Activated CD8-positive, alpha-beta memory T cell treated with anti-CD3 and anti-CD28 coated beads, Interleukin-2, amount 10 ng/mL, durations not matched to agents 7 days and 5 days (primary cell): ENCODE measurements at places on chromosomes 13 and 19.

GRCh38 chr19:52898101-52898500 lies 666 bp upstream of the ZNF320 start:
- no peak for DNase-seq

DNA sequence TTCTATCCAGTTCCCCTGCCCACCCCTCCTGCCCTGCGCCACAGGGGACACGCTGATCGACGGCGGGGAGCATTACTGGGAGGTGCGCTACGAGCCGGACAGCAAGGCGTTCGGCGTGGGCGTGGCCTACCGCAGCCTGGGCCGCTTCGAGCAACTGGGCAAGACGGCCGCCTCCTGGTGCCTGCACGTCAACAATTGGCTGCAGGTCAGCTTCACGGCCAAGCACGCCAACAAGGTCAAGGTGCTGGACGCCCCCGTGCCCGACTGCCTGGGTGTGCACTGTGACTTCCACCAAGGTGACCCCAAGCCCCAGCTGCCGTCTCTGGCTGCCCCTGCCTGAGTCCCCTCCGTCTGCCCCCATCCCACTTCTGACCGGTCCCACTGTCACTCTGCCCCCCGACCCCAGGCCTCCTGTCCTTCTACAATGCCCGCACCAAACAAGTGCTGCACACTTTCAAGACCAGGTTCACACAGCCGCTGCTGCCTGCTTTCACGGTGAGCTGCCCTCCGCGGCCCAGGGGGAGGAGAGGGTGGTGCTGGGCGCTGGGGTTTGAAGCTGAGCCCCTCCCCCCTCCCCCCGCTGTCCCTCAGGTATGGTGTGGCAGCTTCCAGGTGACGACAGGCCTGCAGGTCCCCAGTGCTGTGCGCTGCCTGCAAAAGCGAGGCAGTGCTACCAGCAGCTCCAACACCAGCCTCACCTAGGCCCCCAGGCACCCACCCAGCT lies 15.5 kb downstream of the STAP2 start:
- DNase-seq: no peak

GRCh38 chr13:111518161-111518792 lies 197.8 kb downstream of the TEX29 start:
- DNase-seq: no peak

DNA sequence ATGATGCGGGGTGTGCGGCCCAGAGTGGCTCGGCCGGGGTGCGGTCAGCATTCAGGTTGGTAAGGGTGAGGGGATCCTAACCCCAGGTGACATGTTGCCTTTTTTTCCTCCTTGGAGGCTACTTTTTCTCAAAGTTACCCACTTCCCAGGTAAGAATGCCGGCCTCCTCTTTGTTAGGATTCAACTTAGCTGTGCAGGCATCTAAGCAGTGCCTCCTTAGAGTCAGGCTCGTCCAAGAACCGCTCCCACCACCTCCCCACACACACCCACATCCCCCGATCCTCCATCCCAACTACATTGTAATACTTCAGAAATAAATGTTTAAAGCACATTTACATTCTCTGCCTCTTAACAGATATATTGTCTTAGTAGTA lies 733 bp upstream of the ENOX1 start:
- DNase-seq: no peak

DNA sequence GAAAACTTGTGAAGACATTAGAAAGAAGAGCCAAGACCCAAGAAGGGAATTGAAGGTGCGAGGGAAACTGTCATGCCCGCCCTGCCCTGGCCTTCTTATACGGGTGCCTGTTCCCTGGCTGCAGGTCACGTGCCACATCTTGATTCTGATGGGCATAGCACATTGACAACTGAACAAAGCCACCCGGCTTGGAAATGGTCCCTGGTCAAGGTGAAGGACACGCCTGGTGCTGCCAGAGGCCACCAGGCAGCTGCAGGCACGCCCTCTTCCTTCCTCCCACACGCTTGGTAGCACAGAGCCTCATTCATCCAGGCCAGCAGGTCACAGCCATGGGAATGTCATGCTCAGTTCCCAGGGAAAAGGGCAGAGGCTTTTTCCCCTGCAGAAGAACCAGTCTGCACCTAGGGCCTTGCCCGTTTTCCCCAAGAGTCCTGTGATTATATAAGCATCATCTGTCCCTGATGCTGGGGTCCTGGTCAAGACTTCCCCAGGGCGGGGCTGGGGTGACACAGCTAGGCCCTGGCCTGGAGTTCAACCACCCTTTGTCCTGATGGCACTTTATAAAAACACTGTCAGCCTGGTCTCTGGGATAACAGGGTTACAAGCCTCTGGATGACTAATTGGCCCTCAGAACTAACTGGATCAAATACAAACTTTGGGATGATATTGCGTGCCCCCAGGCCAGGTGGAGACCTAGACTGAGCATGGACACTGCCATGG lies 56.0 kb downstream of the CDADC1 start:
- DNase-seq: no peak

DNA sequence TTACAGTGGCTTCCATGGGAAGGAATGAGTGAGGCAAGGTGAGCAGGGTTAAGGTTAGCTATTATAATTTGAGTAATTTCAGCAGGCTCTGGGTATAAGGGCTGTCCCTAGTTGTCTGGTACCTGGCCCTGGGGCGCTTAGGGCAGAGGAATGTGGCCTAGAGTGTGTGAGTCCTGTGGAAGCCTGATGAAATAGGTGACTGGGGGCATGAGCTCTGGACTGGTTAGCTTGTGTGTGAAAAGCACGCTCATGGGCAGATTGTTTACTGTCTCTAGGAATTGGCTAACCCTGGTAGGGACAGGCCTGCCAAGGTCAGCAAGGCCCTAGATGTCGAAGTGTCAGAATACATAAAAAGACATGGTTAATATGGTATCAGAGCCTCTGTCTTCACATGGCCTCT lies 42.5 kb downstream of the SPRYD7 start:
- DNase-seq: no peak

GRCh38 chr13:85808811-85809210 lies 9.6 kb upstream of the SLITRK6 start:
- DNase-seq: no peak

GRCh38 chr19:33385956-33386355 lies 12.4 kb downstream of the CEBPG start:
- no peak for DNase-seq

DNA sequence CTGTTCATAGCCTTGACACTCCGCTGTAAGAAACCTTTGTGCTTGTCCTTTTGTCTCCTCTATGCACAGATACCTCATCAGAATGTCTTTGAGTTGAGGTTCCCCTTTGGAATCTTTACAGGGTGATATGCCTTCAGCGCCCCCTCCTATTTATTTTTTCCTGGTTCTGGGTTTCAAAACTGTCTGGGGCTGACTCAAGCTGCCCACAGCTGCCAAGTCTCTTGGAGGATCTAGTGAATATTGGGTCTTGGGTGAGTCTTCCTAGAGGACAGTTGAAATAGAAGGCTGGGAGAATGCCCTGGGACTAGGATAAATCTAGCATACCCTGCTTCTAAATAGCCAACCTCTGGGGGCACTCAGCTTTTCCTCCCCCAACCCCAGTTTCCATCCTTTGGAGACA lies 930 bp downstream of the ZNF136 start:
- no peak for DNase-seq

GRCh38 chr19:3683405-3684053 lies 16.7 kb downstream of the PIP5K1C start:
- DNase-seq: no peak

DNA sequence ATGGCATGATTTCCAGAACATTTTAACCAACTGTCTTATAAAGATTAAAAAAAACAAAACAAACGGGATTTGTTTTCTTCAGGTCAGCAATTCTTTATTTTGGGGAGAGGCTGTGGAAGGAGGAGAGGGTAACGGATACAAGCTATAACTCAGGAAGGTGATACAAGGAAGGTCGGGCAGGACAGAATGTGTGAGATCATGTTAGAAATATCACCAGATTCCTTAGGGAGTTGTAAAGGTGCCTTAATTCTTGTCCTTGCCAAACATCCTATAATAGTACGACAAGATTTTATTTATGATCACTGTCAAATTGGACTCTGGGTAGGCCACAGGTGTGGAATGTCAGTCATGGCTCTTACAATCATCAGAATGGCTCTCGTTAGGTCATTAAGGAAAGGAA lies 503.1 kb downstream of the DIAPH3 start:
- no peak for DNase-seq

DNA sequence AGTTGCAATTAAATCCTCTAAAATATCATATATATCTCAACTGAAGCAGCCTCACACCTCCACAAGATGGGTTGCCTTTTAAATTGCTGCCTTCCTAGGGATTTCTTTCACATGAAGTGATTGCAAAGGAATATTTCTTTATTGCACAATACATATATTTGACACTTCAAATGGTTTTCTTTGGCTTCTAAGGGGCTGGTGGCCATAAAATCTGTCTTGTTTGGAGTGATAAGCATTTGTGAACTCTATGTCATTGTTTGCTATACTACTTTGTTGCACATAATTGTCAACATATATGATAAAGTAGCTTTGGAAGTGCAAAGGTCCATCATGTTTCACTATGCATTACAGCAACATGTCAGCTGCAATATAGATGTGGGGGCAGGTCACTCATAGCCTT lies 2380.9 kb downstream of the PCDH9 start:
- DNase-seq: no peak

DNA sequence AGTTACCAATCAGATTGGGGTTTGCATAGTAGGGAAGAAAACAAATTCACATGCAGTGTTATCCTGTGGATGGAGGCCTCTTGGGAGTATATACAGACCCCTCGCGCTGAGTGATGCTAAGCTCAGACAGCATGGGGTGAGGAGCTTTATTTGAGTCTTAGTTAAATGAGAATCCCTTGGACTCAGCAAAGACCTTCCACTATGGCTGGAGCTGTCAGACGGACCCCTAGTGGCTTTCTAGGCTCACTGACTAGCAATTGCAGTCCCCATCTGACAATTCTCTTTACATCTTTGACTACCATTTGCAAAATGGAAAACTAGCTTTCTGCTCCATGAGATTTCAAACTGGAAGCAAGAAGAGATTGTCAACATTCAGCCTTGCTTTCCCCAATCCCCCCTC lies 90.4 kb downstream of the STOML3 start:
- DNase-seq: no peak

- no peak for DNase-seq
Observed at GRCh38 chr13:69331245-69331644, 776.4 kb upstream of the ATXN8OS start.

DNA sequence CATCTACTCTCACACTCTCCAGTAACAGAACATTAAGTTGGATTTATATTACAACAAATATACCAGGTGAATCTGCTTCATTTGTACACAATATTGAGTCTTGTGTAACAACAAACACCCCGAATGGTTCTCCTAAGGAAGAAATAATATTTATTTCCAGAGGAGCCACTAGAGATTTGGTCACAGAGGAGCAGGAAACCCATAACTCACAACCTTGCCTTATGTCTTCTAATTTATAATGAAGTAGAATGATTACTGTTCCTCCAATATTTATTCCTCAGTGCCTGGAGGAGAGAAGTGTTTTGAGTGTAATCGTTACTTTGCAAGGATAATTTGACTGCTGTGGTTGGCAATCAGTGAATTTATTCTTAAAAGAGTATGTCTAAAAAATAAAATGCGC lies 1243.7 kb upstream of the PCDH20 start:
- no peak for DNase-seq

DNA sequence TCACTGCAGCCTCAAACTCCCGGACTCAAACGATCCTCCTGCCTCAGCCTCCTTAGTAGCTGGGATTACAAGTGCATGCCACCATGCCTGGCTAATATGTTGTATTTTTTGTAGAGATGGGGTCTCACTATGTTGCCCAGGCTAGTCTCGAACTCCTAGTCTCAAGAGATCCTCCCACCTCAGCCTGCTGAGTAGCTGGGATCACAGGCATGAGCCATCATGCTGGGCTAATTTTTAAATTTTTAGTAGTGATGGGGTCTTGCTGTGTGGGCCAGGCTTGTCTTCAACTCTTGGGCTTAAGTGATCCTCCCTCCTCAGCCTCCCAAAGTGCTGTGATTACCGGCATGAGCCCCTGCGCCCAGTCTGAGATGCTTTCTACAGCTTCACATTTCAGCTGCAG lies 15.3 kb downstream of the ATCAY start:
- no peak for DNase-seq
